ENCODE measurements at places on chromosomes 7 and 10. TPM values are rescaled to one million over a fixed set of nuclear protein-coding genes. Genes with fewer than 3 reads are reported as not detected.

CFAP46 gene
- polyA plus RNA-seq: 7.0 TPM

RASSF4 gene
- polyA plus RNA-seq: 43.6 TPM

DDC gene
- polyA plus RNA-seq: 88.1 TPM

RSU1 gene
- 74.7 TPM for polyA plus RNA-seq

BCCIP gene
- polyA plus RNA-seq: 100.0 TPM

SKAP2 gene
- 20.4 TPM for polyA plus RNA-seq

LIPM gene
- 0.13 TPM for polyA plus RNA-seq

HMX3 gene
- not detected for polyA plus RNA-seq

THSD7A gene
- polyA plus RNA-seq: 72.3 TPM

GPR15LG gene
- 0.51 TPM for polyA plus RNA-seq

RAB18 gene
- 123 TPM for polyA plus RNA-seq

OGA gene
- polyA plus RNA-seq: 189 TPM

EBLN1 gene
- 0.17 TPM for polyA plus RNA-seq

EVX1 gene
- polyA plus RNA-seq: not detected

EGR2 gene
- 13.2 TPM for polyA plus RNA-seq

HMX2 gene
- polyA plus RNA-seq: 2.9 TPM

TRIM73 gene
- polyA plus RNA-seq: 13.1 TPM

KIAA1217 gene
- polyA plus RNA-seq: 67.5 TPM

Data from left renal cortex interstitium (tissue), 4 donors.